Lower lobe of right lung (tissue), 2 donors: ENCODE measurements at places on chromosomes 3 and 15. TPM values are rescaled to one million over a fixed set of nuclear protein-coding genes. Genes with fewer than 3 reads are reported as not detected.

DNA sequence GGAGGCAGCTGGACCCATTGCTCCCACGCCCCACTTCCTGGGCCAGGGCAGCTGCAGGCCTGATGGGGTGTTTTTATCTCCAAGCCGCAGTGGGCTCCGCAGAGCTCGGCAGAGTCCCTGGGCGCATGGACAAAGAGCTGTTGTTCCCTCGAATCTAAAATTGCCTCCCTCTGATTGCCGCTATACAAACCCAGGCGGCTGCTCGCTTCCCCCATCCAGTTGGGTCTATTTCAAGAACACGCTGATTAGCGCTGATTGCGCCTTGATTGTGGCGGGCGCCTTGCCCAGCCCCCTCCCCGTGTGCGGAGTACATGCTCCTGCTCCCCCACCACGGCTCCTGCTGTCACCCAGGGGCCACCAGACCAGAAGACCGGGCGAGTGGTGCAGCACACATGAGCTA, 43.4 kb upstream of the SLC6A1 start:
- DNase-seq, result no peak

DNA sequence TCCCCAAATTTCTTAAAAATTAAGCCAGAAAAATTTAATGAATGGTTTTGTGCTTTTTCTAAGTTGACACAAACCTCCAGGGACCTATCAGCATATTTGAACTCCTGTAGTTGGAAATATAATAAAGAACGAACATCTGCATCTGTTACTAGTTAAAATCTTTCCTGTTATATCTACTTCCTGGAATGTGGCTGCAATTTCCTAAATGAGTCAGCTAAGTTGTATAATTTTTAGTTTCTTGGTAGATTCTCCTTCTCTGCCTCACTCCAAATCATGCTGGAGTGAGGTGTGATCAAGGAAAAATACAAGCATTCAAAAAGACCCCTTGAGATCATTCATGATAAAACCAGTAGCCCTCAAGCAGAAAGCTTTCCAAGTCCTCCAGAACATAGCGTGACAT, 106.2 kb upstream of the MCTP2 start:
- no peak for DNase-seq

DCLK3 gene
- 0.12 TPM for total RNA-seq

GRCh38 chr3:141082064-141082463, 30.9 kb downstream of the SPSB4 start:
- DNase-seq, result no peak

DNA sequence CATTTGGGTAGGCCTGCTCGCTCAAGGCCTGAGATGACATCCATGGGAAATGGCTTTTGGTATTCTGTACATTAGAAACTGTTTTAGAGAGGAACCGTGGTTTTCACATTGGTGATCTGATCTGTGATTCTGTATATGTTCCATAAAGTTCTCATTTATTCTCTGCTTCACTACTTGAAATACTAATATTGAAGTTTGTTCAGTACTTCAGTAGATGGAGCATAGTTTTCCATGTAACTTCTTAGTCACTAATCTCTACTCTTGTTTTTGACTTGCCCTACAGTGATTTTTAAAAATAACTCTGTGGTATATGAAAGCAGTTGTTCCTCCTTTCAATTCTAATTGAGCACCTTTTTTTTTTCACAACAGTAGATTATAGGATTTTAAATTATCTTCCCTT, 66.5 kb downstream of the MBNL1 start:
- no peak for DNase-seq

NCEH1 gene
- total RNA-seq, result 97.7 TPM

ALDH1A3 gene
- total RNA-seq, result 9.7 TPM

GRCh38 chr3:170804078-170804477, 65.9 kb downstream of the RPL22L1 start:
- DNase-seq, result no peak

PAK6 gene
- total RNA-seq, result 5.6 TPM

GRCh38 chr3:21847005-21847404, 96.0 kb upstream of the ZNF385D start:
- no peak for DNase-seq

DNA sequence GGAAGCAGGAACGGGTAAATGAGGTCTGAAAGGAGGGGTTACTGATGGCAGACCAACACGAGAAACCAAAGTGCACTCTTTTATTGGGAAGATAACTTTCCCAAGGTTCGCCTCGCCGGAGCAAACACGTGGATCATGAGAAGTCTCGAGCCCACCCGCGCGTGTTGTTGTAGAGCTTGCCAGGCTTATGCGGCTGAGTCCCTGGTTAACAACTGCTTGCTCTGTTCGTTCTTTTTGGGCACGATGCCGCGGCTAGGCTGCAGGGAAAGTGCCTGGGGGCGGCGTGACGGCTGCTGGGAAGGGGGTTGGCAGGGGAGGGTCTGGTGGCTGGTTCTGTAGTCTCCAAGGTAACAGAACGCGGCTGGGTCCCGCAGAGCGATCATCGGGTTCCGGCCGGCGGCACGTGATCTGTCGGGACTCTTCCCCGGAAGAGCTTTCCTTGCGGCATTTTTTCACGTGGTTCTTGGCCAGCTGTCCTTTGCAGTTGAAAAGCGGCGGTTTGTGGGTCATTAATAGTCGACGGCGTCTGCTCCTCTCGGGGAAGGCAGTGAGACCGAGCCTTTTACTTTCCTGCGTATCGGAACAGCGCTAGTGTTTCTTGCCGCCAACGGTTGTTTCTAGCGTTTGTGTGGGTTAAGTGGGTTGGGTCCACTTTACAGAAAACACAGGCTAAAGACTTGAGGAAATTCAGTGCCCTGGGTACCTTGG, 1.5 kb downstream of the MGA start:
- DNase-seq, result peak; percentile 83

DNA sequence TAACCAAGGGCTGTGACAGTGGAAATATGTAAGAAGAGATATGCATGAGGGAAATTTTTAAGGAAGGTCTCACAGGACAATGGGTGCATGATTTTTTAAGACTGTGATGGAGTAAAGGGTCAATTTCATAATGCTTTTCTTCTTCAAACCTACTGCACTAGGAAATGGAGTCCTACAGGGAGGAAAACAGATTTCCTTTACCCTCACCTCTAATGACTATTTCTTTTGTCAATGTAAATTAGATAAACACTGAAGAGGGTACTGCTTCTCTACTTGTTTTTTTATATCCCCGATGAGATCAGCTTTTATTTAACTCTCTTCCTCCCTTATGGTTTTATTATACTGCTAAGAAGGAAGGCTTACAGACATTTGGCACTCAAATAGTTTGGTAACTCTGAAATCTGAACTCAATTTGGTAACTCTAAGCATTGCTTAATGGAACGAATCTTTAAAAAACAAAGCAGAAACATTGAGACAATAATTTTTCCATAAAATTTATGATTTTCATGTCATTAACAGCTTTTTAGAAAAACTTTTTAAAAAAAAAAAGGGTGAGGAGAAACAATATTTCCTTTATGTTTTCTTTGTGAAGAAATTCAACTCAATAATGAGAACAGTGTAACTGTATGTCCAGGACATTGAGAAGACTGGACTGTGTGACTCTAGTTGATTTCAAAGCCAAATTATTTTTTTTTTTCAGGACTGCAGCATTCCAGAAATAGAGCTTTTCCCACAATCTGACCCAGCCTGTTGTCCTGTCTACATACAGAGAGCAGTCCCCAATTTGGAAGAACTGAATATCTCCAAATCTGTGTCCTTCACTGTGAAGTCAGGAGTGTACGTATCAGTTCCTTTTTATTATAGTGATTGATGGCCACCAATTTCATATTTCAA, 64.4 kb downstream of the CRYBG3 start:
- DNase-seq, result no peak

LSAMP gene
- 20.1 TPM for total RNA-seq

GRCh38 chr3:22907161-22907780, 295.9 kb upstream of the UBE2E2 start:
- no peak for DNase-seq

DNA sequence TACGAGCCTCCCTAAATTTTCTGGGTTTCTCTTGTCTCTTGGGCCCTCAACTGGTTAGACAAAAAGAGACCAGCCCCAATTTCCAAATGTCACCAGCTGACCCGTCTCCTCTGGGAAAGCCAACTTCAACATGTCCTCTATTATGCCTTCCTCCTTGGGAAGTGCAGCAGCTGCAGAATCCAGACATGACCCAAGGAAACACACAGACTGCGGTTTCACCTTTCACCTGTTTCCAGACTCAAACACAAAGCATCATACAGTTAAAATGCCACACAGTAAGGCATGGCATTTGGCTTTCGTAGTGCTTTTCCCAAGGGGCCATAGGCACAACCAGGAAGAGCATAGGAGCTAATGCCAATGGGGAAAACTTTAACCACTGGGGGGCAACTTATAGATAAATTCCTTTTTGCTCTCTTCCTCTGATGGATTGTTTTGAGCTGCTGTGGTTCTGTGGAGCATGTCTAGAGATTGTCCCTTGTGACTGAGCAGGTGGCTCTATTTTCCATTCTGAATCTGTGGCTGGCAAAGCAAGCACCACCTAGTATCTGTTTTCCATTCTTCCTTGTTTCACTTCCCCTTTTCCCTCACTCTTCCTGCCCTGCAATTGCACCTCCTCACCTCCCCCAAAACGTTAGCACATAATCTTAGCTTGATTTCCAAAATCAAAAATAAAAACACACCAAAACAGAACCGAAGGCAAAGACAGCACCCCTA, 49.3 kb downstream of the HHLA2 start:
- no peak for DNase-seq

BFSP2 gene
- not detected for total RNA-seq

GRCh38 chr3:62700357-62700756, 174.9 kb downstream of the CADPS start:
- DNase-seq, result no peak

DNA sequence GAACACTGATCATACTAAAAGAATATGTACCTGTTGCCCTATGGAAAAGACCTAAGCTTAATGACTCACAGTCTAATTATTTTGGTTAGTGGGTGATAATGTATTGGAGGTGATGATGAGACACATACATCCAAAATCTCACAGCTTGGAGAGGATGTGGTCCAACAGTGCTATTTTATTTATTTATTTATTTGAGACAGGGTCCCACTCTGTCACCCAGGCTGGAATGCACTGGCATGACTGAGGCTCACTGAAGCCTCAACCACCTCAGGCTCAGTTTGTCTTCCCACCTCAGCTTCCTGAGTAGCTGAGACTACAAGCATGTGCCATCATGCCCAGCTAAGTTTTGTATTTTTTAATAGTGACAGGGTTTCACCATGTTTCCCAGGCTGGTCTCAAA, 35.0 kb downstream of the LPP start:
- no peak for DNase-seq

DNA sequence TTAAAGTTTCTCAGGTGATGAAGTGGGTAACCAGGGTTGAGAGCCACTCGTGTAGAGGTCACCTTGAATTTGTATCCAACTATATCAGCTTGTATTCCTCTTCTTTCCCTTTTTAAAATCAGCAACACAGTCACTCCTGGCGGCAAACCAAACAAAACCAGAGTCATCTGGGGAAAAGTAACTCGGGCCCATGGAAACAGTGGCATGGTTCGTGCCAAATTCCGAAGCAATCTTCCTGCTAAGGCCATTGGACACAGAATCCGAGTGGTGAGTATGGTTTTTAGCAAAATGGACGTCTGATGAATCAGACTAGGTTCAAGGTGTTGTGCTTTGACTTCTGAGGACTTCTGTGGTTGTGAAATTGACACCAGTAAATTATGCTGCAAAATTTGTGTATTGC, 3.9 kb downstream of the RPL35A start:
- no peak for DNase-seq

PLSCR4 gene
- total RNA-seq, result 63.5 TPM

GRCh38 chr15:83658430-83659416, 4.8 kb downstream of the ADAMTSL3 start:
- no peak for DNase-seq

GPR27 gene
- 2.6 TPM for total RNA-seq

DNA sequence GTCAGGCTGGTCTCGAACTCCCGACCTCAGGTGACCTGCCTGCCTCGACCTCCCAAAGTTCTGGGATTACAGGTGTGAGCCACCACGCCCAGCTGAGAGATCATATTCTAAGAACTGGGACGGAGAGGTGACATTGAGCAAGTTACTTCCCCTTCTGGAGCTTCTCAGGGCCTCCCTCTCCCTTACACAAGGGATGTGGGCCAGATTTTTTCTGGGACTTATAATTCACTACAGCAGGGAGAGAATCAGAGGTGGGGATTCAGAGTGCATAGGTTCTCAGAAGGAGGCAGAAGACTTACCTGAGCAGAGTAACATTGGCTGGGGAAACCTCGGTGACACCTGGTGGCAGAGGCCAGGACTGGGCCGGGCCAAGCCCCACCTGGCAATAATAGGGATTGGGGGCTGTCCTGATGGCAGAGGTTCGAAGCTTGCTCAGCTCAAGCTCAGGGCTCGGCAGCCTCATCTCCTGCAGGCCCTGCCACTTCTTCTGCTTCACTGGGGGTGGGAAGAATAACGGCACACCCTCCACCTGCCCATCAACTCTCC, 6.8 kb downstream of the LTK start:
- no peak for DNase-seq

GPR176 gene
- 2.4 TPM for total RNA-seq

DNA sequence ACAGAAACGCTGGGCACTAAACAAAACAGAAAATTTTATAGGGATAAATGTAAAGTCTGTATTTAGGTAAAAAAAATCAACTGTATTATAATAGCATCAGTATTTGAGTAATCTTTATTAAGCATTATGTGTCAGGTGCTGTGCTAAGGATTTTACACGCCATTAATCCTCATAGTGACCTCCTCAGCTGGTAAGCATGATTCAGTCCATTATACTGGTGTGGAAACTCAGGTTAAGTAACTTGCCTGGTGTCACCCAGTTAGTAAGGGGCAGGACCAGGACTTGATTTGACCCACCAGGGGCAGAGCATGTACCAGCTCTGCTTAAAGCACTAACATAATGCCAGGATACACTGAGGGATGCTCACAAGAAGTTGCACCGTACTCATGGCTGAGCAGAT, 4.8 kb downstream of the MYO5C start:
- DNase-seq, result no peak

TRPM1 gene
- not detected for total RNA-seq

- DNase-seq, result no peak
Observed at GRCh38 chr3:38347421-38348200, 1.0 kb downstream of the XYLB start.

DNA sequence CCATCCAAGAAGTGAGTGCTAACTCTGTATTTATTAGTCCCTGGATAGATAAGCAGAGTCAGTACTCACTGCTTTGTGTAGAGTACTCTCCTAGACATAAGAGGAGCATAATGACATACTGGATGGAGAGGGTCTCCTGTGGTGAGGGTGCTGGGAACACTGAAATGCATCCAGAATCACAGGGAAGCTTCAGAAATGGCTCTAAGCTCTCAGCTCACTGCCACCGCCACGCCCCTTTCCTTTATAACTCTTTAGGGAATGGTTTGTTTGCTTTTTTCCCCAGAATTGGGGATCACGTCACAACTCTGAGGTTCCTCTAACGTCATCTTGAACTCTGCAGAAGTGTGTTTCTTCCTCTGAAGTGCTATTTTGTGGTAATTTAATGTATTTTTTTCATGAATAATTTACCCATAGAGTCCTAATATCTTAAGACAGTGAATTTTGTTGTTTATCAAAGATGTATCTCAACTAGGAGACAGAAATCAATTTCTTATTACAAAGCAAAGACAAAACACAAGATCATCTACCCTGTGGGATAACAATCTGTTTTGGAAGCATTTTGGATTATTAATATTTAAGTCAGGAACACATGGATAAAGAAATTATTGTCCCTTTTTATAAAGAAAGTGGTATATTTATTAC, 154.6 kb downstream of the PTPRG start:
- no peak for DNase-seq

UBXN7 gene
- 56.2 TPM for total RNA-seq

NPHP3 gene
- total RNA-seq, result 31.2 TPM

- DNase-seq, result no peak
Observed at GRCh38 chr3:134822090-134822489, 27.0 kb downstream of the EPHB1 start.

GRCh38 chr3:116256843-116257485, 188.3 kb downstream of the LSAMP start:
- DNase-seq, result no peak
